ENCODE measurements at places on chromosomes 1 and 21. TPM values are rescaled to one million over a fixed set of nuclear protein-coding genes. Genes with fewer than 3 reads are reported as not detected.

DNA sequence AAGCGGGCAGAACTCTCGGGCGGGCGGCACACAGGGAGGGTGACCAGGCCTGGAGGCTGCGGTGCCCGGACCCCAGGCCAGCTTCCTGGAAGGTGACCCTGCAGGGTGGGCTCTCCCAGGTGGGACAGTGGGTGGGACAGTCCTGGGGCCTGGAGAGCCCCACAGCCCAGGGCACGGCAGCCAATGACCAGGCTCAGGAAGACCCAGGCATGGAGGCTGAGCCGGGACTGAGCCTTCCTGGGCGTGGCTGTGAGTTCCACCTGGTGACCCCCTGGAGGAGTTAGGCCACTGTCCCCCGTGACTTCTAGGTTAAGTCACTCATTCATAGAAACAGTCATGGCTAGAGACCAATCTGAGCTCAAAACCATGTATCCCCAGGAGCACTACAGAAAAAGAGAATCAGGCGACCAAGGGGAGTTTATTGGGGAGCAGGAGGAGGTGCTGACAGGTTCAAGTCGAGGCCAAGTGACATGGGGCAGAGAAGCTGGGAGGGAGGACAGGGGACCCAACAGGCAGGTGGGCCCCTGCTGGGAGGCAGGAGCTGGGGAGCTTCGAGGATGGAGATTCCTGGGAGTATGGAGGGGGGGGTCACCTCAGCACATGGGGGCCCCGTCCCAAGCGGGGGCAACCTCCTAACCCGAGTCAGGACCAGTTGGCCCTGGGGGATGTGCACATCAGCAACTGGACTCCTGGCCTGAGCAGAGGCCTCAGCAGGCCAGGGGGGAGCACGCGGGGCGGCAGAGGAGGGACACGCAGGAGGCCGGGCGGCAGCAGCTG lies 1.2 kb downstream of the KRTAP10-5 start:
- H3K4me3 ChIP-seq, result no peak overlapping the region
- no peak overlapping the region for H3K27ac ChIP-seq
- peaks cover 4% of the 10 kb centered on the region for H3K4me1 ChIP-seq
- DNase-seq, result no peak
- H3K36me3 ChIP-seq, result no peaks in the 10 kb centered on the region

- no peaks in the 10 kb centered on the region for H3K36me3 ChIP-seq
- H3K27me3 ChIP-seq, result no peaks in the 10 kb centered on the region
Observed at GRCh38 chr21:15514073-15514946, 215.5 kb upstream of the USP25 start.

GRCh38 chr1:156676820-156677615 lies at the start of gene NES:
NES (minus strand) TSS chr1:156677407; CDS start chr1:156677264, 143 bp downstream.
- peaks cover 54% of the 10 kb centered on the region for H3K4me1 ChIP-seq
- H3K36me3 ChIP-seq, result peaks cover 22% of the 10 kb centered on the region
- H3K27ac ChIP-seq, result peak within 1 kb of the TSS; percentile 75
- peaks cover 19% of the 10 kb centered on the region for H3K27me3 ChIP-seq

- H3K27me3 ChIP-seq, result no peaks in the 10 kb centered on the region
- no peaks in the 10 kb centered on the region for H3K4me1 ChIP-seq
- no peaks in the 10 kb centered on the region for H3K36me3 ChIP-seq
- H3K4me3 ChIP-seq, result no peak overlapping the region
- peak; percentile 77 for DNase-seq
Observed at GRCh38 chr1:183655562-183656075, 2.5 kb upstream of the APOBEC4 start.

The ZBTB37 gene
- 27.9 TPM for total RNA-seq

DNA sequence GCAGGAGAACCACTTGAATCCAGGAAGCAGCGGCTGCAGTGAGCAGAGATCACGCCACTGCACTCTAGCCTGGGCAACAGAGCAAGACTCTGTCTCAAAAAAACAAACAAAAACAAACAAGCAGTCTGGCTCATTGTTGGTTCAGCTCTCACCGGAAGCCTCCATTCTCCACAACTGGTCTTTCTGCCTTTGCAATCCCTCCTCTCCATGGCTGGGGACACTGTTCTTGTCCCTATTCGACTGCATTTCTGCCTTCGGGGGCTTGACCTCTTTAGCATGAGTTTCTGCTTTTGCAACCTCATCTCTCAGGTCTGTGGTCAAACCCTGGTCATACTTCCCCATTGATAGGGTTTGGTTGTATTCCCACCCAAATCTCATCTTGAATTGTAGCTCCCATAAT lies 216.3 kb upstream of the NR5A2 start:
- no peak overlapping the region for H3K27ac ChIP-seq
- no peak overlapping the region for H3K4me3 ChIP-seq
- DNase-seq, result no peak
- H3K27me3 ChIP-seq, result no peaks in the 10 kb centered on the region
- no peaks in the 10 kb centered on the region for H3K4me1 ChIP-seq

The C1orf226 gene
- total RNA-seq, result 1.4 TPM

DNA sequence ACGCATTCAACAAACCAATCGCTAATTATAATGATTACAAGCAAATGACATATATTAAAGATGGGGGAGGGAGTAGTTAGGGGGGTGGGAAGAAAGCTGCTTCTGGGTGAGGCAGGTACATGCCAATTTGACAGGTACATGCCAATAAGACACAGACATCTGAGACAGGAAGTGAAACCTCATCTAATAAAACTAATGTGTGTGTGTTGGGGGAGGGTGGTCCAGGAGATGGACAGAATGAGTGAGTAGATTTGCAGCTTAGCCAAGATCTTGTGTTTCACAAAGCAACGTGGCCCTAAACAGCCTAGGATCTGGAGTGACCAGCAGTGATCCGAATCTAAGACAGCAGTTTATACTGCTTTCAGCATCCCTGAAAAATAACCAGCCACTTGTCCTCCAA lies 10.8 kb downstream of the CFAP45 start:
- no peak overlapping the region for H3K4me3 ChIP-seq
- no peak overlapping the region for H3K27ac ChIP-seq
- no peak for DNase-seq
- H3K36me3 ChIP-seq, result no peaks in the 10 kb centered on the region
- no peaks in the 10 kb centered on the region for H3K4me1 ChIP-seq
- no peaks in the 10 kb centered on the region for H3K27me3 ChIP-seq

The NBPF20 gene
- 7.3 TPM for total RNA-seq

- H3K36me3 ChIP-seq, result no peaks in the 10 kb centered on the region
- H3K27ac ChIP-seq, result no peak overlapping the region
- no peaks in the 10 kb centered on the region for H3K4me1 ChIP-seq
- no peaks in the 10 kb centered on the region for H3K27me3 ChIP-seq
- no peak for DNase-seq
- H3K4me3 ChIP-seq, result no peak overlapping the region
Observed at GRCh38 chr1:185966471-185966870, 232.3 kb downstream of the HMCN1 start.

DNA sequence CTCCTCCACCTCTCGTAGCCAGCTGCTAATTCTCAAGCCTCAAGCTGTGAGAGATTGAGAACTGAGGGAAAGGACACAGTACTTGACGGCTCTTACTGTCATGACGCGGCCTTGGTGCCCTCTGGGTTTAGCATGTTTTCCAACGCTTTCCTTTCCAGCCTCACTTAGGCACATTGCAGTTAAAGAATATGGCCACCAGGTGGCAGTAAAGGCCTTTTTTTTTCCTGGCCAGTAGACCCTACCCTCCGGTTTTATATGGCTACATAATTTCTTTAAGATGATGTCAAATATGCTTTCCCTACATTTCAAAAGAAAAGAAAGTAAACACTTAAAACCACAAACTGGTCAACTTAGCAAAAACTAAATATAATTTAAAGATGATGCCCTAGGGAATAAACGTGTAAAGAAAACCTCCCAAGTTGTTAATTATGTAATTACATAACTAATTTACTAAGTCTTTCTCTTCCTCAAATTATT lies 56.8 kb upstream of the PRDX6 start:
- H3K4me3 ChIP-seq, result no peak overlapping the region
- peak; percentile 81 for DNase-seq
- no peaks in the 10 kb centered on the region for H3K27me3 ChIP-seq
- H3K36me3 ChIP-seq, result no peaks in the 10 kb centered on the region

GRCh38 chr1:188228623-188229022 lies 1399.9 kb downstream of the PLA2G4A start:
- no peak overlapping the region for H3K4me3 ChIP-seq
- no peak overlapping the region for H3K27ac ChIP-seq
- H3K36me3 ChIP-seq, result no peaks in the 10 kb centered on the region
- no peaks in the 10 kb centered on the region for H3K4me1 ChIP-seq

DNA sequence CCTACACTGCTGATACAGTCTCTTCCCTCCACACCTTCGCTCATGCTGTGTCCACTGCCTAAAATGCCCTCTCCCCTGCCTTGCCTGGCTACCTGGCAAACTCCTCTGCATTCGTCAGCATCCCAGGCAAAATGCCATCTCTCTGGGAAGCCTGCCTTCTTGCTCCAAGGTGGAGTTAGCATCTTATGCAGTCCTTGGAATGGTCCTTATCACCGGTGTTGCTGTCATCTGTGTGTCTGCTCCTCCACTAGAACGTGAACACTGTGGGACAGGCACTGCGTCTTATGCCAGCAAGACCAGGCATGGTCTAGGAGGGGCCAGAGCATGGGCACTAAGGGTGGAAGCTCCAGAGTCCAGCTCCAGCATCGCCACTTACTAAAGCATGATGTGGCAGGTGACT lies 211.8 kb downstream of the MATN1 start:
- H3K27ac ChIP-seq, result no peak overlapping the region
- H3K36me3 ChIP-seq, result no peaks in the 10 kb centered on the region
- peaks cover 10% of the 10 kb centered on the region for H3K4me1 ChIP-seq
- no peak for DNase-seq

DNA sequence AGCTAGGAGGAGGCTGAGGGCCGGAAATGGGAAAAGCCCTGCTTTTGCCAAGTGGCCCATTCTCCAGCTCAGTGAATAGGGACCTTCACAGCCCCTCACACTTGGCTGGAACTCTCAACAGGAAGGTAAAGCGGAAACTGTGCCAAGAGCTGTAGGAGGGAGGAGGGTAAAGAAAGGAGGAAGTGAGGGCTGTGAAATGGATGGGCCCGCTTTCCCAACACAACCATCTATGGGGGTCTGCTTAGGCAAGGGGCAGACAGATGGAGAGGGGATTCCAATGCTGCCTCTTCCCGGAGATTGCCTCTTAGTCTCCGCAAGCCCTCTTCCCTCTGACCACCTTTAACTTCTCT lies 5.2 kb downstream of the INKA2 start:
- H3K36me3 ChIP-seq, result peaks cover 15% of the 10 kb centered on the region
- no peaks in the 10 kb centered on the region for H3K27me3 ChIP-seq
- H3K4me3 ChIP-seq, result no peak overlapping the region

The FCMR gene
- total RNA-seq, result 0.89 TPM

- no peak for DNase-seq
- no peak overlapping the region for H3K27ac ChIP-seq
- peaks cover 12% of the 10 kb centered on the region for H3K36me3 ChIP-seq
Observed at GRCh38 chr21:39645331-39645730, 32.6 kb downstream of the B3GALT5 start.

The B3GALT5 gene
- total RNA-seq, result 3.1 TPM

The FAM151A gene
- total RNA-seq, result not detected

GRCh38 chr1:177884479-177885021 lies 85.3 kb downstream of the SEC16B start:
- no peak overlapping the region for H3K4me3 ChIP-seq
- H3K36me3 ChIP-seq, result no peaks in the 10 kb centered on the region
- no peaks in the 10 kb centered on the region for H3K4me1 ChIP-seq
- DNase-seq, result no peak
- H3K27ac ChIP-seq, result no peak overlapping the region
- H3K27me3 ChIP-seq, result no peaks in the 10 kb centered on the region

GRCh38 chr1:209741889-209742288 lies 14.0 kb upstream of the TRAF3IP3 start:
- no peak for DNase-seq
- no peaks in the 10 kb centered on the region for H3K36me3 ChIP-seq
- H3K27ac ChIP-seq, result no peak overlapping the region
- H3K4me1 ChIP-seq, result peaks cover 3% of the 10 kb centered on the region

The ARHGAP30 gene
- total RNA-seq, result 2.1 TPM

The KRTAP19-1 gene
- not detected for total RNA-seq

DNA sequence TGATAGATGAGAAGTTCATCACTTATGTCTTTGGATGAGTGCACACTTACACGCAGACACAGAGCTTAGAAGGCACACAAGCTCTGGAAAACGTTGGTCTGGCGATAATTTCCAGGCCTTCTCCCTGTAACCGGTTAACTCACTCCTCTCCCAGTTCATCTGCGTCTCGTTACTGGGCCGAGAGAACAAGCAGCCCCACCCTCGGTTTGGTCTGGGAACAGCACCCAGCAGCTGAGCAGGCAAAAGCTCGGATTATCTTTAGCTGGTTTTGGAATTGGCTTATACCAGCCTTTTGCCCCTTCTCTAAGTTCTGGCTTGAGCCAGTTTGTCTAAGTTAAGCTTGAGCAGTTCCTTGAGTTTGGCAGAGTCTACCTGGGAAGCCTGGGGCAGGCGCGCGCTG lies 27.3 kb upstream of the COL6A1 start:
- H3K27ac ChIP-seq, result no peak overlapping the region
- peaks cover 9% of the 10 kb centered on the region for H3K4me1 ChIP-seq
- DNase-seq, result no peak
- H3K4me3 ChIP-seq, result no peak overlapping the region

The APOBEC4 gene
- total RNA-seq, result not detected

GRCh38 chr1:176174108-176174507 lies 33.0 kb downstream of the COP1 start:
- H3K4me3 ChIP-seq, result no peak overlapping the region
- DNase-seq, result no peak
- H3K4me1 ChIP-seq, result no peaks in the 10 kb centered on the region
- peaks cover 7% of the 10 kb centered on the region for H3K36me3 ChIP-seq
- no peak overlapping the region for H3K27ac ChIP-seq

The CA6 gene
- total RNA-seq, result not detected

The NBPF4 gene
- not detected for total RNA-seq

DNA sequence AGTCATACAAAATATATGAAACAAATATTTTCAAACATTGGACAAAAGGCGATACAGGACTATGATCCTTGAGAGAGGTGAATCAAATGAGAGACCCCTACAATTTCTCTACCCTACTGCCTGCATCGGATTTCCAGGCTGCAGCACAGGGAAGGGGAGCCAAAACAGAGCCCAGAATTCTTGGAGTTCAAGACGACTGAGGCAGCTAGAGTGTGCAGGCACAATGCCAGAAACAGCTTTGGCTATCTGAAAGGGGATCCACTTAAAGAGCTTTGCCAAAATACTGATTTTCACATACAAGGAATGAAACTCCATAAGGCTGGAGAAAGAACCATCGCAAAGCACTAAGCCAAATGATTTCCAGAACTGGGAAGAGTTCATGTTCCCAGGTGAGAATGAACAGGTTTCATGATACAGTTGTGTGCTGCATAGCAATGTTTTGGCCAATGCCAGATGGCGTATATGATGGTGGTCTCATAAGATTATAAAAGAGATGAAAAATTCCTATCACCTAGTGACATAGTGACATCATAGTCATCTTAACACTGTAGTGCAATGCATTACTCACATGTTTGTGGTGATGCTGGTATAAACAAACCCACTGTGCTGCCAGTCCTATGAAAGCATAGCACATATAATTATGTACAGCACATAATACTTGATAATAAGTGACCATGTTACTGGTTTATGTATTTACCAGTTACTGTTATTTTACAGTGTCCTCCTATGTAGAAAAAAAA lies 77.5 kb downstream of the KCND3 start:
- no peak overlapping the region for H3K4me3 ChIP-seq
- no peak overlapping the region for H3K27ac ChIP-seq
- H3K27me3 ChIP-seq, result no peaks in the 10 kb centered on the region
- H3K4me1 ChIP-seq, result peaks cover 18% of the 10 kb centered on the region

The FTCD gene
- 0.50 TPM for total RNA-seq
